Lung (tissue), 17 donors: ENCODE measurements at places on chromosomes 5 and 9. TPM values are rescaled to one million over a fixed set of nuclear protein-coding genes. Genes with fewer than 3 reads are reported as not detected.

The CXCL14 gene
- polyA plus RNA-seq: 2.5 TPM

The F2RL1 gene
- polyA plus RNA-seq: 5.3 TPM

The PTGDS gene
- 19.4 TPM for polyA plus RNA-seq

The SLC34A1 gene
- polyA plus RNA-seq: 0.02 TPM

The TAS2R1 gene
- not detected for polyA plus RNA-seq

The SPINK7 gene
- polyA plus RNA-seq: not detected

The GLRA1 gene
- polyA plus RNA-seq: not detected

The LECT2 gene
- not detected for polyA plus RNA-seq

DNA sequence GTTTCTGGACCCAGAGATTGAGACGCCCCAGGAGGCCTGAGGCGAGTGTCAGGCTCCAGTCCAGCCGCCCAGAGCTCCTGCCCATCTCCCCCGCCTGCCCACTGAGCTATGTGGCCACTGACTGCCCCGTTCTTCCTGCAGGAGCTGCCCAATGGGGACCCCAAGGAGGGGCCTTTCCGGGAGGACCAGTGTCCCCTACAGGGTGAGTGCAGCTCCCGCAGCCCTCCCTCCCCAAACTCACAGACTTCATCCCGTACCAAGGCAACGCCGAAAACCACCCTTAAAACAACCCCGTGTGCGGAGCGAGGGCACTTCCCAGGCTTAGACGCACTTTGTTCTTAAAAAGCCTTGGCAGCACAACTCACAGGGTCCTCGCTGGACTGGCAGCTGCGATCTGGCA lies 23.4 kb downstream of the NKD2 start:
- H3K27ac ChIP-seq: no peak overlapping the region
- DNase-seq: no peak
- no peaks in the 10 kb centered on the region for H3K4me1 ChIP-seq

DNA sequence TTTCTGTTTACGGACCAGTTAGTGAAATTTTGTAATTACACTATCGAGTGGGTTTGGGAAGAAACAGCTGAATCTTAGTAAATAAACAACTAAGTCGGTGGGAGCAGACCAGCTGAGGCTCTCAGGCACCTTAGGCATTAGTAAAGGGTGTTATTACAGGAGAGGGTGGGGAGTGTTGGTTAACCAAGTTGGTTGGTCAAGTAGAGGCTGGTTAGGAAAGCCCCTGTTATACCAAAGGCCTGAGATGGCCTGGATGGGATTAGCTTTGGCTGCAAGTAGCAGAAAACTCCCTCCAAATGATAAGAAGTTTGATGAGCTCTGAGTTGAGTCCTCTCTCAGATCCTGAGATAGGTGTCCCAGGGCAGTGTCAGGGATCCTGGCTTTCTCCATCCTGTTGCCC lies 81.3 kb downstream of the PPARGC1B start:
- DNase-seq: no peak
- no peaks in the 10 kb centered on the region for H3K36me3 ChIP-seq
- H3K27ac ChIP-seq: no peak overlapping the region
- no peak overlapping the region for H3K4me3 ChIP-seq
- peaks cover 3% of the 10 kb centered on the region for H3K4me1 ChIP-seq

GRCh38 chr5:42374679-42375273 lies 48.5 kb upstream of the GHR start:
- no peak overlapping the region for H3K27ac ChIP-seq
- no peak overlapping the region for H3K4me3 ChIP-seq
- no peaks in the 10 kb centered on the region for H3K27me3 ChIP-seq

DNA sequence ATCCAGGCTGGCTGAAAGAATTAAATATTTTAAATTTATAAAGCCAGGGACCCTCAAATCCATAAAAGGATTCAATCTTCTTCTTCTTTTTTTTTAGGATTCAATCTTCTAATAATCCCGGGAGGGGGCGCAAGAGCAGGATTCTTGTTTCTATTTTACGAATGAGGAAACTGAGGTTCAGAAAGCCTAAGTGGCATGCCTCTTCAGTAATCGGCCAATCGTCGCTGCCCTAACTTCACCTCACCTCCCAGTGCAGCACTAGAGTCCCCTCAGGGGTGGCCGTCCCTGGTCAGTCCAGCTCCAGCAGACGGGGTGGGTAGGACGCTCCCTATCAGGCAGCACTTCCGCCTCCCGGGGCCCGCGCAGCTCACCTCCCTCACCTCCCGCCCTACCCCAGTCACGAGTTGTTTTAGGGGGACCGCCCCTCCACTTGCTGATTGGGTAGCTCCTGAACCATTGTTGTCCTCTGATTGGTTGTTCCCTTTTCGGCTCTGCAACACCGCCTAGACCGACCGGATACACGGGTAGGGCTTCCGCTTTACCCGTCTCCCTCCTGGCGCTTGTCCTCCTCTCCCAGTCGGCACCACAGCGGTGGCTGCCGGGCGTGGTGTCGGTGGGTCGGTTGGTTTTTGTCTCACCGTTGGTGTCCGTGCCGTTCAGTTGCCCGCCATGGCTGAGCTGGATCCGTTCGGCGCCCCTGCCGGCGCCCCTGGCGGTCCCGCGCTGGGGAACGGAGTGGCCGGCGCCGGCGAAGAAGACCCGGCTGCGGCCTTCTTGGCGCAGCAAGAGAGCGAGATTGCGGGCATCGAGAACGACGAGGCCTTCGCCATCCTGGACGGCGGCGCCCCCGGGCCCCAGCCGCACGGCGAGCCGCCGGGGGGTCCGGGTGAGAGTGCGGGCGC lies at the start of gene CLTA:
TSS of gene CLTA (plus strand) at position 534 of the 902 bp plus-strand sequence. CDS start at position 670, 136 bp downstream.
- H3K27me3 ChIP-seq: no peaks in the 10 kb centered on the region
- H3K4me1 ChIP-seq: peaks cover 39% of the 10 kb centered on the region
- peak; percentile 97 for DNase-seq

DNA sequence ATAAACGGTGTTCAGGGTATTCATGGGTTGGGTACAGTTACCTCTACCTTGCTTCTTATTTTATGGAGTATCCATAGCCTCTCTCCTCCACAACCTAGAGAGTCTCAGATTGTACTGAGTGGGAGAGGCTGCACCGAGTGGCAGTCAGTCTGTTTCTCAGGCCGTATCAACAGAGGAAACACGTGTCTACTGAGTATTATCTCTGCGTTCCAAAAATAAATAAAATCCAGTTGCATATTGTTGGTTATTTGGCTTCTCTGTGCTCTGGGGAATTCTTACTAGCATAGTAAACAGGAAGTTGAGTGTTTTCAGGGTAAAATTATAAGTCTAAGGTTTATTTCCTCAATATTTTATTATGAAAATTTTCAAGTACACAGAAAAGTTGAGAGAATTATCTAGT lies 231.0 kb downstream of the ARHGEF28 start:
- no peaks in the 10 kb centered on the region for H3K4me1 ChIP-seq
- H3K4me3 ChIP-seq: no peak overlapping the region
- DNase-seq: peak; percentile 9

- H3K27ac ChIP-seq: no peak overlapping the region
- H3K4me1 ChIP-seq: no peaks in the 10 kb centered on the region
- H3K36me3 ChIP-seq: no peaks in the 10 kb centered on the region
- H3K4me3 ChIP-seq: no peak overlapping the region
- H3K27me3 ChIP-seq: no peaks in the 10 kb centered on the region
These were observed 84.0 kb upstream of the APC start for GRCh38 chr5:112653638-112654205.

DNA sequence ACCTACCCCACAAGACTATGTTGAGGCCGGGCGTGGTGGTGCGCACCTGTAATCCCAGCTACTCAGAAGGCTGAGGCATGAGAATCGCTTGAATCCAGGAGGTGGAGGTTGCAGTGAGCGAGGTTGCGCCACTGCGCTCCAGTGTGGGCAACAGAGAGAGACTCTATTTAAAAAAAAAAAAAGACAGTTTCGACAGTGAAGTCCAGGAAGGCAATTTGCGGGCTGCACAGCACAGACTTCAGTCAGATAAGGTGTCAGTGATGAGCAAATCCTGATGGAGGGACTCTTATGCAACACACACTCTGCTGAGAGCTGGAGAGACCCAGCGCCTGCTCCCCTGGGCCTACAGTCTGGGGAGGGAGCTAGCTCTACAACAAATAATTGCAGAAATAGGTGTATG lies 14.2 kb downstream of the CCNJL start:
- H3K36me3 ChIP-seq: no peaks in the 10 kb centered on the region
- H3K4me3 ChIP-seq: no peak overlapping the region
- DNase-seq: no peak

DNA sequence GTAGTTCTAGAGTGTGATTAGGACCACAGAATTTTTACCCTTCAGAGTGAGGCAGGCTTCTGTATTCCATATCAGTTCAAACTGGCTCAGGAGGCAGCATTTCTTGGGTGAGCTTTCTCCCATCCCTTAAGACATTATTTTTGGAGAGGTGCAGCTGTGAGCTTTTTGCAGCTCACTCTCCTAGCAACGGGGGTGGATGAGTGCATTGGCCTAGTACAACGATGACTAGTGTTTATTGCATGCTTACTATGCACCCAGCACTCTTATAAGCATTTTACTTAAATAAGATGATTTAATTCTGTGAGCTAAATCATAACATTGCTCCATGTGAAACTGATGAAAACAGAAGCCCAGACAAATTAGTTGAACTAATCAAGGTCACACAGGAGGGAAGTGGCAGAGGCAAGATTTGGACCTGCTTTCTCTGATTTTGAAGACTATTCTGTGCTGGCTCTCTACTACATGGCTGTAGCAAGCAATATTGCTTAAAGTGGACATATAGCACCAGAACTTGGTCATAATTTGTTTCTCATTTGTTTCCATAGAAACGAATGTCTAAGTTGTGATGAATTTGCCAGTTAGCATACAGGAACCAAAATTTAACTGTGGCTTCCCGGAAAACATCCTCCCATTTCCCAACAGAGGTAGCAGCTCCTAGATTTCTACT lies 372.1 kb upstream of the RIOK2 start:
- H3K36me3 ChIP-seq: no peaks in the 10 kb centered on the region
- H3K4me1 ChIP-seq: no peaks in the 10 kb centered on the region
- no peak overlapping the region for H3K27ac ChIP-seq
- DNase-seq: no peak
- H3K27me3 ChIP-seq: no peaks in the 10 kb centered on the region

- no peaks in the 10 kb centered on the region for H3K27me3 ChIP-seq
- no peak for DNase-seq
- no peak overlapping the region for H3K27ac ChIP-seq
- H3K4me3 ChIP-seq: no peak overlapping the region
- H3K4me1 ChIP-seq: no peaks in the 10 kb centered on the region
These were observed 142.2 kb downstream of the CAMK4 start for GRCh38 chr5:111366388-111366787.

GRCh38 chr9:136239135-136239982 lies 6.3 kb downstream of the QSOX2 start:
- DNase-seq: no peak
- H3K27me3 ChIP-seq: no peaks in the 10 kb centered on the region
- H3K36me3 ChIP-seq: peaks cover 9% of the 10 kb centered on the region

GRCh38 chr5:68449380-68449779 lies 233.8 kb downstream of the PIK3R1 start:
- H3K4me1 ChIP-seq: peaks cover 3% of the 10 kb centered on the region
- no peaks in the 10 kb centered on the region for H3K27me3 ChIP-seq
- no peak overlapping the region for H3K27ac ChIP-seq
- DNase-seq: no peak

DNA sequence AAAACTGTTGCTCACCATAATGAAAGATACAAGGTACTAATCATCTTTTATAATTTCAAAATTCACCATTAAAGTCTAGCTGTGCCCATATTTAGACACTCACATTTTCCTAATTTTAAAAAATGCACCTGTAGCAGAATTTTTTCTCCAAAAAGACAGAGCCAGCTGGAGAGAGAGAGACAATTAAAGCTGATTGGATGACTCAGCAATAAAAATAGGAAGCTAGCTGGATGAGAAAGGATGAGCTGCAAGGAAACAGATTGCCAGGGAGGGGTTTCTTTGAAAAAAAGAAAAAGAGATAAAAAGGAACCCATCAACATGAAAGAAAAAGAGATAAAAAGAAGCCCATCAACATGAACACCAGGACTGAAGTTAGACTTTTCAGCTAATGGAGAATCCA lies 73.8 kb downstream of the HCN1 start:
- DNase-seq: no peak
- H3K36me3 ChIP-seq: no peaks in the 10 kb centered on the region
- no peaks in the 10 kb centered on the region for H3K27me3 ChIP-seq
- no peak overlapping the region for H3K4me3 ChIP-seq
- H3K27ac ChIP-seq: no peak overlapping the region

DNA sequence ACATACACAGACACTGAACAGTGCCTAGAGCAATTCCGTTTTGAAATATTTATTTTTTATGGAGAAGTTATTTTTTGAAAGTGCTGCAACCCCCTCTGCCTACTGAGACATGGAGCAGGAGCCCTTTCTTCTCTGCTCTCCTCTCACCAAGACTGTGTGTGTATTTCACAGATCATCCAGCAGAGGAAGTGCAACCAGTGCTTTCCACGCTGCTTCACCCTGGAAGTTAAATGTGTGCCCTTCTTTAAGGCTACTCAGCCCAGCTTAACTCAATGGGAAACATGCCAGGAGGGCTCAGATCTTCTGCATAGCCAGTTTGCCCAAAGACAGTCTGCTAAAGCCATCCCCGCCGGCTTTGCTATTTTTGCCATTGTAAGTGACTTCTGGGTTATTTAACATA lies 606.3 kb downstream of the TLE1 start:
- H3K4me1 ChIP-seq: no peaks in the 10 kb centered on the region
- H3K4me3 ChIP-seq: no peak overlapping the region
- no peak overlapping the region for H3K27ac ChIP-seq
- H3K27me3 ChIP-seq: no peaks in the 10 kb centered on the region
- no peaks in the 10 kb centered on the region for H3K36me3 ChIP-seq
- peak; percentile 46 for DNase-seq

DNA sequence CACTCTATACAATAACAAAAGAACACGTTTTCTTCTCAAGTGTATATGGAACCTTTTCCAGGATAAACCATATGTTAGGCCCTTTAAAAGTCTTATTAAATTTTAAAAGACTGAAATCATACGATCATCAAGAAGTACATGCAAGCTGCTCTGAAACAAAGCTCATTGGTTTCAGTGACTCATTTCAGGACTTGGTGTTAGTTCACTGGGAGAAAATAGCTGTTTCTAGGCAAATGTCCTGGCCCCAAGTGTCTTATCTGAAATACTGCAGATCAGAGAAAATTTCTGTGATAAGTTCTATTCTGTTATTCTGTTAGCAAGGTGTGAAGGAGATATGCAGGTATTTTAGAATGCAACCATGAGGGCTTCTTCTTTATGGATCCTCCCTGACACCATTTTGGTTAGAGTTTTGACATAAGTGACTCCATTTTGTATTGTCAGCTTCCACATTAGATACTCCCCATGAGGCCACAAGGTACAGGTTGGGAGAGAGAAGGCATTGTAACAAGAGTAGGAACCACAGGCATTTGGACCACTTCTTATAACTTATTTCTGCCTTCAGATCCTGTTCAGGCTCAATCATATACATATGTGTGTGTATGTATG lies 7.5 kb upstream of the CCDC180 start:
- H3K27ac ChIP-seq: no peak overlapping the region
- no peaks in the 10 kb centered on the region for H3K27me3 ChIP-seq
- peaks cover 14% of the 10 kb centered on the region for H3K36me3 ChIP-seq
- H3K4me1 ChIP-seq: no peaks in the 10 kb centered on the region
- no peak for DNase-seq

DNA sequence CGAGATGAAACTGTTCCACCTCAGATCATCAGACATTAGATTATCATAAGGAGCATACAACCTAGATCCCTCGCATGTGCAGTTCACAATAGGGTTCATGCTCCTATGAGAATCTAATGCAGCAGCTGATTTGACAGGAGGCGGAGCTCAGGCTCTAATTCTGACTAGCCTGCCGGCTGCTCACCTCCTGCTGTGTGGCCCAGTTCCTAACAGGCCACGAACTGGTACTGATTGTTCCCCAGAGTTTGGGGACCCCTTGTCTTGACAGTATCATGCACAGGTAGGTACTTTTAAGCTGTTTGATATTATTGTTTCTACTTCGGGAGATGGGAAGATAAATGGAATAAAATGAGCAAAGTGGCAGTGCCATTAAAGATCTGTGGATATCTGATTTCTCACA lies 66.9 kb downstream of the ZCCHC7 start:
- H3K36me3 ChIP-seq: peaks cover 8% of the 10 kb centered on the region
- DNase-seq: no peak
- no peak overlapping the region for H3K4me3 ChIP-seq
- no peaks in the 10 kb centered on the region for H3K27me3 ChIP-seq
